Dermis blood vessel endothelial cell (primary cell): ENCODE measurements at places on chromosomes 7 and 10.

DNA sequence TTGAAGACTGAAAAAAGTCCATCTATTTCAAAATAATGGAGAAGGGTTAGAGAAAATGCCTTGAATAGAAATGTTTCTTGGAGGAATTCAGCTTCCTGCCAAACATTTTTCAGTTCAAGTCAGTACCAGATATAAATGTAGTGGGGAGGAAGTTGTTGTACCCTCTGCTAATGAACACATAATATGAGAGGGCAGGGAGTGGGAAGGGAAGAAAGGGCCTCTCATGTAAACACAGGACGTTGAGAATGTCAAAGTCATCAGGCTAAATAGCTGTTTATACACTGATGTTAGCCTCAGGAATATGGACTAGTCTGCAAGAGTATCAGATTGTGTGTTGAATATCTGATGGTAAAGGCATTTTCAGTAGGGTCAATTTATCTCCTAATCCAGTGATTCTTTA, 37.0 kb downstream of the GPR37 start:
- no peak for DNase-seq

- DNase-seq, result peak; percentile 33
These were observed 8.6 kb downstream of the CAMK2G start for GRCh38 chr10:73865459-73866442.

- DNase-seq, result no peak
These were observed 18.6 kb downstream of the KCP start for GRCh38 chr7:128891942-128892269.

DNA sequence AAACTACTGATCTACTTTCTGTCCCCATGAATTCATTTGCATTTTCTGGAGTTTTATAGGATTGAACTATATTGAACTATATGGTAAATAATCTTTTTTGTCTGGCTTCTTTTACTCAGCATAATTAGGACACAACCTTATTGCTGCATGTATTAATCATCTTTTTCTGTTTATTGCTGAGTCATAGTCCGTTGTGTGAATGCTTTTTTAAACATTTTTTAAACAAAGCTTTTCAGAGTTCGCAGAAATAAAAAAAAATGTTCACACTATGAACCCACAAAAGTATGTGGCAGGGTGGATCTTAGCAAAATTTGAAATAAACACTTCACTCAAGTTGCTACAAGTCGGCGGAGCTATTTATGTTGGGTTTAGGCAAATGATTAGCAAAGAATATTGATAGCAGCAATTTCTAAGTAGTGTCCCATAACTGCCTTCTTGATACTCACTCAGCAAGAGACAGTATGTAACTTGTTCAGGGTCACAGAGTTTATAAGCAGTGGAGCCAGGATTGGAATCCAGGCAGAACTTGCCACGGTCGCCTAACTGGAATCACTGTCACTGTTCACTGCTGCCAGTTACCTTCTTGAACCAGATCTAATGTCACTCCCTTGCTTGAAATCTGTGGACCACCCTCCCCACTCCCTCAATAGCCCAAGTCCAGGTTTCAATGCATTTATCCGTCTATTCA, 5.6 kb downstream of the CH25H start:
- DNase-seq, result no peak

DNA sequence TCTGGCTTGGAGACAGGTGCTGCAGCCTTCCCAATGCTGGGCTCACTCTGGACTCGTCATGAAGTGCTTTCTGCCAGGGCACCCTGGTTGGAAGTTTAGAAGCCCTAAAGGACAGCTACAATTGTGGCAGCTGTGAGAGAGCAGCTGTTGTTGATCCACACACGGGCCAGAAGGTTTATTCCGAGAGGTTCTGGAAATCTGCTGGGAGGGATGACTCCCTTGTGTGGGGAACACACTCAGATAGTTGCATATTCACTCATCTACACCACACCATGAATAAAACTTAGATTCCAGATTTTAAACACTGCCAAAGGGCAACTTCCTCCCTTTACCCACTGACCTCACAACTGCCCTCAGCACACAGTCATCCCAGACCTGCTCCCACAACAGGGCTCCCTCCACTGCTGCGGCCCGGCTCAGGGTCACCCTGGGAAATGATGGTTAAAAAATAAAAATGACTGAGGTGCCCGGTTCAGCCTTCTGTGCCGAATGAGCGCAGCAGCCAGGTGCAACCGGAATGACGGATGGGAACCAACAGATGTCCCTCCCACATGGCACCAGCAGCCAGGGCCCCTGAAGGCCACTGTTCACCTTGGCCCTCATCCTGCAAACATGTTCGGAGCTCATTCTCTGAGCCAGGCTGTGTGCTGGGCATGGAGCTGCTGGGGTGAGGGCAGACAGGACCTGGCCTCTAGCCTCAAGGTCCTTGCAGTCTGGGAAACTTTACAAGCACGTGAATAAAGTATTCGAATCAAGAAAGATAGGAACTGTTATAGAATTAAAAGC, 40.2 kb downstream of the ASB13 start:
- no peak for DNase-seq

DNA sequence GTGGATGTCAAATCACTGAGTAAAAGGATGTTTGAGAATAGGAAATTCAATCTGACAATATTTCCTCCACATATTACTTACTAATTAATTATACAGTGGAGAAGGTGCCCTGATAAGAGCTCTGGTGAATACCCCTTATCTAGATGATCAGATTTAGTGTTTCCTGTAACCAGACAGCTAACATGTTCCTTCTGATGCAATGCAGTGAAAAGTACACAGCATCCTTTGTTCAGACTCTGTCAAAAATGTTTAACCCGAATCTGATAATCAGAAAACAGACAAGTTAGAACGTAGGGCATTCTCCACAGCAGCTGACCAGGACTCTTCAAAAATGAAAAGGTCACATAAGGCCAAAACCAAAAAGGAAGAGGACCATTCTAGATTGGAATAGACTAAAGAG, 46.2 kb downstream of the WDR11 start:
- DNase-seq, result no peak

GRCh38 chr10:511849-512191, 177.6 kb downstream of the DIP2C start:
- no peak for DNase-seq

DNA sequence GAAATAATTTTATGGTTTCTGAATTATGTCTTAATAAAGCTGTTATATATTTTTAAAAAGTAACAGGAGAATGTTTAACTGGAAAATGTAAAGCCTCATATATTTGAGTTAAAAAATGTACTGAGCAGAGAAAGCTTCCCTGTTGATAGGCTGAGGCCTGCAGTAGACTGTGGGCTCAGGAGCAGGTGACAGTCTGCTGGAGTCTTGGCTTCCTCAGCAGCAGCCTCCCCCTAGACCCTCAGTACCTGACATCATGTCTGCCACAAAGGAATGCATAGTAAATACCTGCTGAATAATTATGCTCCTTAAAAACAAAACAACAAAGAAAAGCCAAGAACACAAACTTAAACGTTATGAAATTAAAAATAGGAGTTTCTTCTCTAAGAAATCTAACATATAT, 73.9 kb upstream of the NOBOX start:
- DNase-seq, result no peak

DNA sequence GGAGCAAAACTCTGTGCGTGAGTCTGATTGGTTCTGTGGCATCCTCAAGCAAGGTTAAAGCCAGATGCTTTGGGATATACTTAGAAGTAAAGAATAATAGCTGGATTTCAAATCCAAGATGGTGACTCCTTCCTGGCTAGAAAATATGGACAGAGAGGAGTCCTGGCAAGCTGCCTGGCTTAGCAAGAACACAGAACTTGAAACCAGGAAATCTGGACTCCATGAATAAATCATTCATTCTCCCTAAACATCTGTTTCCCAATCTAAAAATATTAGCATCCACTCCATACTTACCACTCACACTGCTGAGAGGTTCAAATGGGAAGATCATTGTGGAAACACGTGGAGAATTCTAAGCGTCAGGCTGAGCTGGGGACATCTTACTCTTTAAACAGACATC, 1074.1 kb upstream of the AUTS2 start:
- no peak for DNase-seq

DNA sequence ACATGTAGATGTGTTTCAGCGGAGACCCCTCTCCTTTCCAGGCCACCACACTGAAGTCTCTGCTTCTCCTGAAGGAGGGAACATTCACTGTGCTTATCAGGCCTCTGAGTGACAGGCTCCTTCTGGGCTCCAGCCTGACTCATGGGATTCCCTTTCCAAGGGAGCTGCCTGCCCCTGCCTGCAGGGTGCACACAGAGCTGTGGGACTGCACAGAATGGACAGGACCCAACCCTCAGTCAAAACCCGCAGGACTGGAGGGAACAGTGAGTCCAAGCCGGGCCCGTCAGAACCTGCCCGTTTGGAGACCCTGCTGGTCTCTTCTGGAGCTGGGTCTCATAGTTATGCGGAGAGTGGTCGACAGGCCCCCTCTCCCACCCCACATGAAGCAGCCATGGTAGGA, 32.6 kb downstream of the PLAC9 start:
- peak; percentile 38 for DNase-seq

DNA sequence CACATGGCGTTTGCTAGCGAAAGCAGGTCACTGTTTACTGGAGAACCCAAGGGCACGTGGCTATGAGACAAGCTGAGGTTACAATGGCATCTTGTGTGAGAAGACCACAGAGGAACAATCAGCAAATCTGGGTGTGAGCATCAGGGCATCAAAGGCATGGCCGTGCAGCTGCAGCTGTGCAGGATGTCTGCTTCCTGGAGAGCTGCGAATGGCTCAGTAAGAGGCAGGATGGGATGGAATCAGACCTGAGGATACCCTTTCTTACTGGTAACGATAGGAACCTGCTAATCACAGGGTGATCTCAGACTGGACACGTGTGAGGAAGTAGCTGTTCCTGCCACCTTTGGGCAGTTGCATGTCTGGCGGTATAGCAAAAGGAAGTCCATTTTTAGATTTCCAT, 119.5 kb downstream of the RNF216 start:
- peak; percentile 99 for DNase-seq

- DNase-seq, result no peak
These were observed 510.9 kb upstream of the MGMT start for GRCh38 chr10:128956149-128956548.

- DNase-seq, result no peak
These were observed 161.1 kb downstream of the PAXIP1 start for GRCh38 chr7:154841731-154842331.

DNA sequence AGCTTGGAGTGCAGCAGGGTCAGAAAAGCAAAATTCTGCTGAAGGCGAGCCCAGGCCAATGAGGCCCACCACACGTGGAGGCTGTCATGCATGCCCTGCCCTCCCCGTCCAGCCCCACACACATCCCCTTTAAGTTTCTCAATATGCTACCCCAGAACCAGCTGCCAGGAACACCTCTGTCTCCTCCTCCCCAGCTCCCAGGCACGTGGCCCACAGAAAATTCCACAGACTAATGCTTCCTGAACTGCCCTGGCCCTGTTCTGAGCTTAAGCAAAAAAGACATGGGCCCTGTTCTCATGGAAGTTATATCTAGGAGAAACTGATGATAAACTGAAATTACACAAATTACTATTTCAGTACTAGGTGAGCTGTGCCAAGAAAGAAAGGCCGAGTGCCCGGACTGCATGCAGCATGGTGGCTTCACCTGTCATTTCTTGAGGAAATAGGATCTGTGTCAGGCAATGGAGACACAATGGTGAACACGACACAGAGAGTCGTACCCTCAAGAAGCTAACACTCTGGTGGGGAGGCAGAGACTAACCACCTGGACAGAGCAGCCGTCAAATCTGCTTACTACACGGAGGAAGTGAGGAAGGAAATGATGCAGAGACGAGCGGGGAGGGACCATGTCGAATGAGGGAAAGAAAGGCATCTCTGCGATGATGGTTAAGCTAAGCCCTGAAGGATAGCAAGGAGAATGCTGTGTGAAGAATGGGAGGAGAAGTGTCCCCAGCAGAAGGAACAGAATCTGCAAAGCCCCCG, 44.5 kb downstream of the PODXL start:
- peak; percentile 83 for DNase-seq

DNA sequence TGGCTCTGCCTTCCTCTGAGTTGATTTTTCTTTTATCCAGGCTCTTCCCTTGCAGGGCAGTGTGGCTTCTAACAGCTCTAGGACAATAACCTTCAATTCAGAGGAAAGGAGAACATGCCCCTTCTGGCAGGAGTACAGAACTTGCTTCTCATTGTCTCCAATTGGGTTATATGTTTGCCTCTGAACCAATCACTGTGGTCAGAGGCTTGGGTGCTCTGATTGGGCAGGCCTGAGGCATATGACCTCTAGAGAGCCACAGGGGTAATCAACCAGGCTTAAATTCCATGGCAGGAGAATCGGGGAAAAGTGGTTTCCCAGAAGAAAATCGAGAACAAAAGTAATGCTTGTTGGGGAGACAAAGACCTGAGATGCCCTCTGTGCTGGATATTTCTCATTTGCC, 240.0 kb downstream of the REEP3 start:
- DNase-seq, result no peak

DNA sequence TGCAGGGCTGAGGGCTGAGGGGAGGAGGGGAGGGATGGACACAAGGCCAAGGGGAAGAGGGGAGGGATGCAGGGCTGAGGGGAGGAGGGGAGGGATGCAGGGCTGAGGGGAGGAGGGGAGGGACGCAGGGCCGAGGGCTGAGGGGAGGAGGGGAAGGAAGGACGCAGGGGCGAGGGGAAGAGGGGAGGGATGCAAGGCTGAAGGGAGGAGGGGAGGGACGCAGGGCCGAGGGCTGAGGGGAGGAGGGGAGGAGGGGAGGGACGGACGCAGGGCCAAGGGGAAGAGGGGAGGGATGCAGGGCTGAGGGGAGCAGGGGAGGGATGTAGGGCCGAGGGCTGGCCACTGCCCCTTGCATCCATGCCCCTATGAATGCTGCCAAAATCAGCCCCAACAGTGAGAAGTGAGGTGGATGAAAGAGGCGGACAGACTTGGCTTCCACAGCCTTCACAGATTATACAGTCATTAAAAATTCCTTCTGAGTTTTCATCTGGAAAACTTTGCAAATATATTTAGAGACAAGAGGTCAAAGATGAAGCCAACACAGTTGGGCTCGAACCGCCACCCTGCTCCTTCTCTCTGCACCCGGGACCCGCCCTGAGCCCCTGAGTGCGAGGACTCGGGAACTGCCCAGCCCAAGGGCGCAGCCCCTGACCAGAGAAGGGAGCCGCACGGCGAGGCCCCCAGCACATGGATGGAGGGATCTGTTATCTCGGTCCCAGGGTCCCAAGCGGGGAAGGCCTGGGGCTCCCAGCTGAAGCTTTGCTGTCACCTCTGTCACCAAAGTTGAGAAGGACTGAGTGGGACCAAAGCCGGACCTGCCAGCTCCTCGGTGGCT, 65.8 kb downstream of the DIP2C start:
- DNase-seq, result no peak

DNA sequence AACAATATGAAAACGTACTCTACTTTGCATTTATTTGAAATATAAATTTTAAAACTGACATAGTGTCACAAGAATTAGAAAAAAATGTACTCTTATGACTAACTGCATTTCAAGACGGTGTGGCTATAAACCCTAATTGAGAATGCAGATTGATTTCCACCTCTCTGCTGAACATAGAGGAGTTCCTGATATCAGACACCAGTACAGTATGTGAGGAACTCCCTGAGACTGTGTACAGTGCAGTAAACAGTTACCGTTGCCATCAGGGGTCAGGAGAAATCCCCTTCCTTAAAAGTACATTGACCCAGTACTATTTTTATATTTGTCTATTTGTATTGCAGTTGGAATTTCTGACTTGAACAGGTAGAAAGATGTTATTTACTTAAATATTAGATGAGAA, 61.8 kb upstream of the DKK1 start:
- no peak for DNase-seq

- peak; percentile 96 for DNase-seq
These were observed 119.8 kb downstream of the NKX6-2 start for GRCh38 chr10:132665946-132666704.

- DNase-seq, result no peak
These were observed 9.6 kb downstream of the PSD start for GRCh38 chr10:102408728-102409603.
